ENCODE measurements at places on chromosomes 12 and 14.

DNA sequence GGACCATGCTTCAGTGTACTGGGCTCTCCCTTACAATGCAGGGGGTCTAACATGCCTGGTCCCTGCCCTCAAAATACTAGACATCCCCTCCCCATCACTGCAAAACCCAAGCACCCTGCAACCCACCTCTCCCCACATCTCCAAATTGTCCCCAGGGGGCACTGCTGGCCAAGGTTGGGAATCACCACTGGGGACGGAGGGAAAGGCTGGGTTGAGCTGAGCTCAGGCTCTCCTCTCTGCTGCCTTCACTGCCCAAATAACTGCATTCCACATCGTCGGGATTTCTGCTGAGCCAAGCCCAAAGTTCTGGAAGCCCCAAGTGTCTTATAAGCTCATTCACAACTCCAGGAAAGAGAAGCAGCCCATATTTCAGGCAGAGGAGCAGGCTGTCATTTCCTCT is 69.6 kb downstream of the NT5DC3 start:
- DNase-seq = no peak

DNA sequence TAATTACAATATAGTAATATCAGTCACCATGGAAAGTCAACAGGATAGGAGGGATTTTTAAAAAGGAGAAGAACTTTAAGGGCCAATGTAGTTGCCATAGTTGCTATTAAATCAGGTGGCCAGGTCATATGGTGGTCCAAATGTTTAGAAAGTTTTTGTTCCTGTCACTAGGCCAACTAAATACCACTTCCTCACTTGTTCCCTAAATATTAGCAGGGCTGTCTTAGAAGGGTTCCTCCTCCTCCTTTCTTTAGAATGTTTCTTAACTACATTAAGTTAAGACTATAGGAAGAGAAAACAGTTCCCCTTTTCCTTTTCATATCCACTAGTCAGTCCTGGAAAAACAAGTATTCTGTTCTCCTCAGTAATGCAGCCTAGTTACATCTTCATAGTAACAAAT is 50.3 kb downstream of the MON2 start:
- no peak for DNase-seq

- DNase-seq = no peak
These were observed 32.4 kb downstream of the PITPNM2 start for GRCh38 chr12:123118497-123118896.

- DNase-seq = no peak
These were observed 484.4 kb downstream of the ATP23 start for GRCh38 chr12:58425481-58426392.

DNA sequence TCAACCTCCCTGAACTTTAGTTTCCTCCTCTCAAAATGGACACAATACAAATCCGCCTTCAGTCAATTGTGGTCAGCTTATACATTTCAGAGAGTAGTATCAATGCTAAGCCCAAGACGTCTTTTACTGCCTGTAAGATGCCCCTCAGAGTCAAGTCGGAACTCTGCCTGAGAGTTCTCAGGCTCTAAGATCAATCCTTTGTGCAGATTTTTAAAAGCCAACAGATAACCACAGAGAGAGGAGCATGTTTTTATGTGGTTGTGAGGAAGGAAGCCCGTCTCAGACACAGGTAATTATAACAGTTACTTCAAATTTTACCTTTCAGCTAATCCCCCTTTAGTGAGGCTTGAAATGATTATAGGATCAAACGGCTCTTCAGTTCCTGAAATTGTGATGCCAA is 91.6 kb downstream of the HELB start:
- no peak for DNase-seq

- peak; percentile 29 for DNase-seq
These were observed 129.8 kb upstream of the KRR1 start for GRCh38 chr12:75641031-75641780.

DNA sequence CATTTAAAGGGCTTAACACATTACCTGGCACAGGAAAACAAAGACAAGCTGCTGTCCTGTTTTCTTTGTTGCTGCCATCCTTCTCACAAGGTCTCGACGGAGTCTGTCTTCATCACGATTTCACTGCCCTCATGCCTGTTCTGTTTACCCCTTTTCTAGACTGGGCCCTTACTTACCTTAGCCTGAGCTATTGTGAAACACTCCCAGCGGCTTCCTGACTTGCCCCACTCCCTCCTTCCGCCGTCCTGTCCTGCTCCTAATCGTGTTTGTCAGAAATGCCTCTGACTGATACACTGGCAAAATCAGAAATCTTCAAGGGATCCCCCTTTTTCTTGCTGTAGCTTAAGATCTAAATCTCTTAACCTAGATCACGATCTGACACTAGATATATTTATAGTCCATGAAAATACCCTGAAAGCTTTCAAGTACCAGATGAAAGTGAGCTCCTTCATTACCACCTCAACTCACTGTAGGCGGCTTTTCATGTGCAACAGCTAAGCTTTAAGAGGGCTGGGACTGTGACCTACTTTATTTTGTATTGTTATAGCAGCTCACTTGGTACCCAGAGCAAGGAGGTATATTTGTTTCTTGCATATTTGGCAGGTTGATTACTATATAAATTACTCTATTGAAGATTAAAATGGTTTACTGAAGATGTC is 32.1 kb downstream of the TECPR2 start:
- DNase-seq = no peak

DNA sequence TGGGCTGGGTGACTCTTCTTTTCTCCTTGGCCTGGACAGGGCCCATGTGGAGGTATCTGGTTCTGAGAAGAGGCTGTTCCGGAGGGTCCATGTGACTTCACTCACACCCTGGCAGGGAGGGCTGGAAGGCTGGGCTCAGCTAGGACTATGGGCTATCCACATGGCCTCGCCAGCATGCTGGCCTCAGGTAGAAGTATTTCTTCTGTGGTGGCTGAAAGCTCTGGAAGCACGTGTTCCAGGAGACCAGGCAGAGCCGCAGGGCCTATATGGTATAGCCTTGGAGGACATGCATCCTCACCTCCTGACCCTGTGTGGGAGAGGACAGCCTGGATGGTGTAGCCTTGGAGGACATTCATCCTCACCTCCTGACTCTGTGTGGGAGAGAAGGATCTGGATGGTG is 38.2 kb upstream of the FZD10 start:
- DNase-seq = no peak
